ENCODE measurements at places on chromosomes 7 and 10.

GRCh38 chr10:1395481-1396296, 339.5 kb downstream of the WDR37 start:
- DNase-seq: no peak

DNA sequence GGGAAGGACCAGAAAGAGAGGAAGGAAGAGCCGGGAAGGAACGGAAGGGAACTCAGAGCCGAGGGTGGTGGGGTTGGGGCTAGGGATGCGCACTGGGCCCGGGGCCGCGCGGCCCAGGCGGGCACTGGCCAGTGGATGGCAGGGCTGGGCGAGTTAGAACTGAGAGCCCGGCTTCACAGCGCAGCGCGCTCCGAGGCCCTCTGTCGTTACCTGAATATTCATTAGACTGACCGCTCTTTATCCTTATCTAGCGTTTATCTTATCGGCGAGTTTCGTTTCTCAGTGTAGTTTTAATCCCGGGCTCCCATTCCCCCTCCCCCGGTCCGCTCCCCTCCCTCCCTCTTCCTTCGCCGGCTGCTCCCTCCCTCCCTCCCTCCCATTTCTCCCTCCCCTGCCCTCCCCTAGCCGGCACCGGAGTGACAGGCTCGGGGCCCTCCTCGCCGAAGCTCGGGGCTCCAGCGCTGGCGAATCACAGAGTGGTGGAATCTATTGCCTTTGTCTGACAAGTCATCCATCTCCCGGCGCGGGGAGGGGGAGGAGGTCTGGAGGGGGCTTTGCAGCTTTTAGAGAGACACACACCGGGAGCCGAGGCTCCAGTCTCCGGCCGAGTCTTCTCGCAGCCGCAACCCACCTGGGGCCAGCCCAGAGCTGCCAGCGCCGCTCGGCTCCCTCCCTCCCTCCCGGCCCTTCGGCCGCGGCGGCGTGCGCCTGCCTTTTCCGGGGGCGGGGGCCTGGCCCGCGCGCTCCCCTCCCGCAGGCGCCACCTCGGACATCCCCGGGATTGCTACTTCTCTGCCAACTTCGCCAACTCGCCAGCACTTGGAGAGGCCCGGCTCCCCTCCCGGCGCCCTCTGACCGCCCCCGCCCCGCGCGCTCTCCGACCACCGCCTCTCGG, at the start of gene PAX2:
PAX2 (plus strand) TSS at position 596 of the 895 bp plus-strand sequence. CDS start 679 bp downstream, outside the sequence.
- no peak for DNase-seq

DNA sequence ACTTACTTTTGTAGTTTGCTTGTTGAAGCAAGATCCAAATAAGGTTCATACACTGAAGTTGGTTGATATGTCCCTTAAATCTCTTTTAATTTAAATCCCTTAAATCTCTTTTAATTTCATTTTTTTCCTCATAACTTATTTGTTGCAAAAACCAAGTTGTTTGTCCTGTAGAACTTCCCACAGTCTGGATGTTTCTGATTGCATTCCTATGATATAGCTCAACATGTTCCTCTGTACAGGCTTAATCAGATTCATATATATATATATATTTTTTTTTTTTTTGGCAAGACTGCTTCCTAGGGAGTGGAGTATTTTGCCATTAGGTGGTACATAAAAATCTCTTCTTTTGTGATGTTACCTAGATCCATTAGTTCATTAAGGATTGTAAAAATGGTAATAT, 174.9 kb upstream of the MKLN1 start:
- DNase-seq: no peak

DNA sequence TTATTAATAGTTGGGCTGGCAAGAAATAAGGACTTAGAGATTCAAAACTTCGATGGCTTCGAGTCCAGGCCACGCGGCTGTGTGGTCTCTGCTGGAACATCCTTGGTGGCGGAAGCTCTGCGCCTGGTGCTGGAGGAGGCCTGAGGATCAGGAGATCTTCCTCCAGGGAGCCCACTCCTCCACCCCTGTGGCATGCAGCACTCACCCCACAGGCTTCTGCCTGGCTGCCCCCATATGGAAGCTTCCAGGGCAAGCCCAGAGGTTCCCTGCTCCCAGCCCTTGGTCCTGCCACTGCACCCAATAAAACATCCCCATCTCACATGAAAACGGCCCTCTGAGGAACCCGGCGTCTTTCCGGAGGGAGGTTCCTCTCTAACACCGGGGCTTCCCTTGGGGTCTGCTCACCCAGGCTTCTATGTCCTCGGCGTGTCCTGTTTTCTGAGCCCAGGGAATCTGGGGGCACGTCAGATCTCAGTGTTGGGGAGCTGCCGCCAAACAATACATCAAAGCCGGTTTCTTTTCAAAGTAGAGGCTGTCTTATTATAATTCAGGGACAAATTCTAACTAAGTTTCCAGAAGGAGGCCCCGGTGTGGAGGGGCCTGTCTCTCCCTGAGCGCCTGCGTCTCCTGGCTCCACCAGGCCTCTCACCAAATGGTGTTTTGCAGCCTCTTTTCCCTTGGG, 32.4 kb downstream of the CALML3 start:
- no peak for DNase-seq

DNA sequence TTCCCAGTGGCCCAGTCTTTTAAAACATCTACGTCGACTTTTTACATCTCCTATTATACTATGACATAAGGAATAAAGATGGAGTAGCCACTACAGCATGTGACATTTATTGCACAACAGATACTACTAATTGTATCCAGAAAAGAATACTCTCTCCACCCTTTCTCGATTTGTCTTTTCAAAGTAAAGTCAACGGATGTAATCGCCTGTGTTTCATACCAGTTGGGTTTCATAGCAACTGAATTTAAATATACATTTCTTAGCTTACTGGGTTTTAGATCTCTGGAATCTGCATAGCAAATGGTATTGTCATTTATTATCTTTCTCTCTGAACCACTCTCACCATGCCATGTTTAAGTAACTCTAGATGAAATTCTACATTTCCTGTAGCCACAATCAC, 86.4 kb upstream of the TRIL start:
- no peak for DNase-seq

- no peak for DNase-seq
Observed at GRCh38 chr7:108480311-108480710, 24.1 kb upstream of the NRCAM start.
